Muscle of leg (tissue), 16 donors: ENCODE measurements at places on chromosomes 5 and 9. TPM values are rescaled to one million over a fixed set of nuclear protein-coding genes. Genes with fewer than 3 reads are reported as not detected.
A peak's percentile ranks its signal among the peaks of the same experiment; 100 is the strongest.

GRCh38 chr5:151047814-151048425, 27.5 kb downstream of the GPX3 start:
- DNase-seq = peak; percentile 40

DNA sequence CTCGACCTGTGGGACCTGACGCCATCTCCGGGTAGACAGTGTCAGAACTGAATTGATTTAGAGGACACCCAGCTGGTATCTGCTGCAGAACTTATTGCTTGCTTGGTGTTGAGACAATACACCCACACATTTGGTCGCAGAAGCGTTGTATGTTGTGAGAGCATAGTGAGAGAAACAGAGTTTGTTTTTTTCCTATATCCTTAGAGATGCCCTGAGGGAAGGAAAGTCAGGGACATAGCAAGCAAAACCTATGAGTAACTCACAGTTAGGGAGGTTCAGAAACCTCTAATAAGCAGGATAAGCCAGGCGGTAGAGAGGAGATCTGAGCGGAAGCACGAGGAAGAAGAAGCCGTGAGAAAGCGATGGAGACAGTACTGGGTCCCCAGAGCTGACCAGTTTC, 59.8 kb downstream of the PTCD2 start:
- DNase-seq = no peak

DNA sequence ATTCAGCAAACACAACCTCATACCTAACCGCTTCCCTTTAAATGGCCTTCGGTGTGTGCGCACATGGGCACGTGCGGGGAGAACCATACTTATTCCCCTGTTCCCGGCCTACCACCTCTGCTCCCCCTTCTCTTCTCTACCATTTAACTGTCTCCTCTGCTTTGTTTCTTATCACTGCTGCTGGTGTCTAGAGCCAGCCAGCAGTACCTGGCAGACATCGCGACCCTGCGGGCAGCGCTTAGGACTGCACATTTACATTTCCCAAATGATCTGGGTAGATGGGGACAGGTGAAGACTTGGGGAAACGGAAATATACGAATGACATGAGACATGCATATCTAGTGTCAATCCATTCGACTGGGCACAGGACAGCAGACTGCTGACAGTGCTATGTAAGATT, 56.6 kb downstream of the PSMB7 start:
- DNase-seq = no peak

Gene SLCO4C1
- 0.98 TPM for total RNA-seq

Gene PLAC8L1
- total RNA-seq = 0.18 TPM

- peak; percentile 31 for DNase-seq
Observed at GRCh38 chr9:112670991-112671625, 46.8 kb downstream of the INIP start.

- peak; percentile 56 for DNase-seq
Observed at GRCh38 chr9:115837618-115838017, 316.0 kb upstream of the PAPPA start.

DNA sequence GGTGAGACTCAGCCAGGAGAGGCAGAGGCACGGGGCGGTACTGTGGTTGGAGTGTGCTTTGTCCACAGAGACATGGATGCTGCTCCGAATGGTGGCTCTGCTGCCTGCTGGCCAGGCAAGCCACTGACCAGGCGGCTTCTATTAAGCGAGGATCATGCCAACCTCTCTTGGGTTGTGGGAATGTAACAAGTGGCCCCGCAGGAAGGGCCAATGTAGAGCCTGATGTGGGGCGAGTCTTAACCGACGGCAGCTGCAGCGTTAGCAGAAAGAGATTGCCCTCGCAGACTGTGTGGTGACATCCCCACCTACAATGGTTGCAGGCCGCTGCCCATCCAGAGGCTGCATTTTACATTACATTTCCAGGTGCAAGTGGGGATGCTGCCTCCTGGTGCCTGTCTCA, 46.6 kb upstream of the SLC25A51 start:
- no peak for DNase-seq

- DNase-seq = peak; percentile 4
Observed at GRCh38 chr5:41815261-41815660, 55.0 kb downstream of the OXCT1 start.

DNA sequence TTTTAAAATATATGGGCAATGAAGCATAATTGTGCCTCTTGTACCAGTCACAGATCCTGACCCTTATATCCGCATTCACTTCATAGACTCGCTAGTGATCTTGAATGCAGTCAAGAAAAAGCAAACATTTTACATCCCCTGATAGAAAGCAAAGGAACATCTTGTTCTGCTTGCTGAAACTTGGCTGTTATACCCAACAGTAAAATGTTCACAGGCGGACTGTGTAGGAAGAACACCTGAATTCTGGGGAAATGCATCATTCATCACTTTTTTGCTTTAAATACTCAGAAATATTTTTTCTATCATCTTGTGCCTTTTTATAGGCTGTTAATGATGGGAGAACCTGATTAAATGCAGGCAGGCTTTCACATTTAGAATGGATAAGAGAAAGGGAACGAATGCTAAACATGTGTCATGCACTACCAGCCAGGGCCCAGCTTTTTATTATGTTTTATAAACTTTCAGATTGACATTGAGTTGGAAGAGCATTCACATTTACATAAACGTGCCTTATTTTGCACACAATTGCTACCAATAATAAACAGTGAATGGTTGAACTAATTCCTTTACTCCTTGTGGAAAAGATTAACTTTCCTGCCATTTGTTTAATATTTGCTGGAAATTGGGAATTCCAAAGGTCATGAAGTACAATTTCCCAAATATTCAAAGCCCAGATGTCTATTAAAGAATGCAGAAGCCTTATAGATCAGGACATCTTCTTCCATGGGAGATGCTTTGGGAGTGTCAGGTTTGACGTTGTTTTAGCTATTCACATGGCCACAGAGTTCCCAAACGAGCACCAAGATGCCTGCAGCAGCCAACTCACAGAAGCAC, 756.2 kb downstream of the TLE1 start:
- DNase-seq = peak; percentile 75

DNA sequence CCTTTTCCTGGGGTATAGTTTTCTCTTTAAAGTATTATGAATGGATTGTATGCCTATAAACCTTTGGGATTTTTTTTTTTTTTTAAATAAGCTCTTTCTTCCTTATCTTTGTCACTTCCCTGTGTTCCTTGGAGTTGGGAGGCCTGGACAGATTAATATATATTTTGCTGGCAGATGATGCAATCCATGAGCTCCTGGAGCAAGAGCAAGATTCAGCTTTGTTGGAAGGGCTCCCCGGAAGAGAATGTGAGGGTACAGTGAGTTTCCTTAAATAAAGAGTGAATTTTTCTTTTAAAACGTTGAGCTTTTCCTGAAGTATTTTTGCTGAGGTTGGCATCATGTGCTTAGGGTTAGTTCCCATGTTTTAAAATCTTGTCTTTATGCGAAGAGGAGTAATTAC, 98.7 kb upstream of the SLC28A3 start:
- DNase-seq = peak; percentile 36

Gene HTR4
- not detected for total RNA-seq

Gene PFN3
- total RNA-seq = not detected

DNA sequence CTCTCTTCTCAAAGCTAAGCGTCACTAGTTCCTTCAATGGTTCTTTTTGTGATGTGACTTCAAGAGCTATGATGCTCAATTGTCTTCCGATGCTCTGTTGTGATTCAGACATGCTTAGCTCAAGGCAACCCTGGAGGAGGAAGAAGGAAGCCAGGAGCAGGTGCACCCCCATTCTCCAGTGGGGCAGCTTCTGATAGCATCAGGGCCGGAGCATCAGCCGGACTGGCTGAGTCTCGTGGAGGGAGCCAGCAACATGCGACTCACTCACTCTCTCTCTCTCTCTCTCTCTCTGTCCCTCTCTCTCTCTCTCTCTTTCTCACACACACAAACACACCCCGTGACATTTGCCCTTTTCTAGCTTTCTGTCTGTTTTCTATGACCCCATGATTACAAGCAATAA, 140.2 kb downstream of the HSD17B3 start:
- no peak for DNase-seq

GRCh38 chr5:146813346-146814157, 65.0 kb downstream of the PPP2R2B start:
- DNase-seq = peak; percentile 6

DNA sequence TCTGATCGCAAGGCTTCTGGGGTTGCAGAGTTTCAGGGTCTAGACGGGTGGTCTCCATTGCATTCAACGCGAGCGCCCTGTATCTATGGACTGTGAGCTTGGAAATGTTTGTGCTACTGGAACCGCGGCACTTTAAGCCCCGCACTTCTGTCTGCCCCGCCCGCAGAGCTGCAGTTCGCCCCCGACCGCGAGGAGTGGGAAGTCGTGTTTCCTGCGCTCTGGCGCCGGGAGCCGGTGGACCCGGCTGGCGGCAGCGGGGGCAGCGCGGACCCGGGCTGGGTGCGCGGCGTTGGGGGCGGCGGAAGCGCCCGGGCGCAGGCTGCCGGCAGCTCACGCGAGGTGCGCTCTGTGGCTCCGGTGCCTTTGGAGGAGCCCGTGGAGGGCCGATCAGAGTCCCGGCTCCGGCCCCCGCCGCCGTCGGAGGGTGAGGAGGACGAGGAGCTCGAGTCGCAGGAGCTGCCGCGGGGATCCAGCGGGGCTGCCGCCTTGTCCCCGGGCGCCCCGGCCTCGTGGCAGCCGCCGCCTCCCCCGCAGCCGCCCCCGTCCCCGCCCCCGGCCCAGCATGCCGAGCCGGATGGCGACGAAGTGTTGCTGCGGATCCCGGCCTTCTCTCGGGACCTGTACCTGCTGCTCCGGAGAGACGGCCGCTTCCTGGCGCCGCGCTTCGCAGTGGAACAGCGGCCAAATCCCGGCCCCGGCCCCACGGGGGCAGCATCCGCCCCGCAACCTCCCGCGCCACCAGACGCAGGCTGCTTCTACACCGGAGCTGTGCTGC, 1.0 kb downstream of the ADAMTS19 start:
- DNase-seq = peak; percentile 74

DNA sequence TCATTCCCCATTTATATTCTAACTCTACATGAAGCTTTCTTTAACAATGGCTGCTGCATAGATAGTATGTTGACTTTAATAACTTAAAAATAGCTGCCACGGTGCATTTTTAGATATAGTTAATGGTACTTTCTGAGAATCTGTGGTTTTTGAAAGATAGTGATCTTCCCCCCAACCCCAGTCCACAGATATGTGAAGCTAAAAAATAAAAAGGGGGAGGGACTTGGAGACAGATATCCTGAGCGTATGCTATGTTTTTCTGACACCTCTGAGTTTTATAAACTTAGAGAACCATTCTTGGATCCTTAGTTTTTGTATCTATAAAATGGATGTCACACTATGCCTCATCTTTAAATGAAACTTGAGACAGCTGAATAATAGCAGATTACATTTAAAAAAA, 120.5 kb downstream of the SNX18 start:
- DNase-seq = no peak

Gene PCDHA1
- total RNA-seq = 0.04 TPM

DNA sequence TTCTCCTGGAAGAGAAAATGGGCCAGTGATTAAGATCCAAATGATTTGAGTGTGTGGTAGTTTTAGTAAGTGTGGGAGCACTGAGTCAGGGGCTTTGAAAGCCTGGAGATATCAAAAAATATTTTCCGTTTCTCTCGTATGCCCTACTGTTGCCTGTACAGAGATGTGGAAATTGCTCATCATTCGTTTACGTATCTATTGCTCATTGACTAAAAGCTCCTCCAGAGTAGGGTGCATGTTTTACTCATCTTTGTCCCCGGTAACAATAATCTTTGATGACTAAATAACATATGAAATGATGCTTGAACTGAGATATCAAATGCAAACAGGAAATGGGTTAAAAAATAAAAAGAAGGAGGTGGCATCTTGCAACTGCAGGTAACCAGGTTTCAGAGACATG, 114.2 kb upstream of the FST start:
- no peak for DNase-seq

- peak; percentile 18 for DNase-seq
Observed at GRCh38 chr5:60651872-60652620, 47.9 kb downstream of the DEPDC1B start.

Gene MARCOL
- total RNA-seq = not detected

GRCh38 chr9:112110777-112111113, 64.4 kb downstream of the SUSD1 start:
- DNase-seq = no peak

DNA sequence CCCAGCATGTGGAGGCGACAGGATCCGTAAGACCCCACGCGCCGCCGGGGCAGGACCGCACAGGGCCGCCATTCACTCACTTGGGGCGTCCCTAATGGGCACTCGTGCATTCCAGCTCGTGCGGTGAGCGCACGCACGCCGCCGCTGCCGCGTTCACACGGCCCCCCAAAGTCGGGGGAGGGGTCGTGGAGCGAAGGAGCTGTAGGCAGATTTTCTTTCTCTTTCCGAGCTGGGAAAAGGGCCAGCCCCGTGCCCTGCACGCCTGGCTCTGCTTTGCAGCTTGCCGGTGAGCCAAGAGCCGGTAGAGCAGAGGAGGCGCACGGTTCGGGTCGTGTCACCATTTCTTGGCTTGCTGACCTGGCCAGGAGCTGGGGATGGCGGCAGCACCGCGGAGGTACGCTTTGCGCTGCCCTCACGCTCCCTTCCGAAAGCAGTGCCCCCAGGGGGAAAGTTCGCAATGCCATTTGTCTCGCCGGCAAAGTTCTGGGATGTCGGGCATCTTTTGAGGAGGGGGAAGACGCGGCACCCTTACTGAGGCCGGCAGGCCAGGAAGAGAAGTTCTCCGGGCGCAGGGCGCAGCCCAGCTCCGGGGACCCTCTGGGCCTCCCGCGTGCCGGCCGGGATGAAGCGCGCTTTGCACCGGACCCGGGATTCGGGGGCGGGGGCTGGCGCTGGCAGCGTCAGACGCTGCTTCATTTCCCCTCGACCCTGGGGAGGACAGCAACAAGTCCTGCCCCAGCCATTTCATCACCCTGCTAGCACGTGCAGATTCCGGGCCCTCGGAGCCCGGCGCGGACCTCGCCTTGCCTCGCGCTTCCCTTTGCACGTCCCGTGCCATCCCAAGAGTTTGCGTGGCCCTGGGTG, 898 bp downstream of the STC2 start:
- DNase-seq = peak; percentile 51

DNA sequence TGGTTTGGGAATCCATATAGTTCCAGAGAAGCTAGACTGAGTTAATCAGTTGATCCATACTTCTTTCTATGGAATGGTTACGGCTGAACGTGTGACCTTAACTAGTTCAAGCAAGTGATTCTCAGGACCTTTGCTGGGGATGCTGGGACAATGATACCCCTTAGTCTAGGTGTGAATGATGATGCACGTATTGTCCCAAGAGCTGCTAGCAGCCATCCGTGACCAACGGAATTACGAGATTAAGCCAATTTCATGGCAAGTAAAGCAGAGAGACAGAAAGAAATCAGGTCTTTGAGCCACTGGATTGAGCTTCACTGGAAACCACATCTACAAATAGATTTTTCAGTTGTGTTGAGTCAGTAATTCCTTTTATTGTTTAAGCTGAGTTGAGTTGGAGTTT, 99.2 kb upstream of the LIFR start:
- no peak for DNase-seq

GRCh38 chr9:105714020-105714331, 19.6 kb downstream of the TMEM38B start:
- no peak for DNase-seq

GRCh38 chr5:33810491-33811120, 81.2 kb downstream of the ADAMTS12 start:
- peak; percentile 83 for DNase-seq

- peak; percentile 85 for DNase-seq
Observed at GRCh38 chr9:2663461-2664173, 42.0 kb downstream of the VLDLR start.

GRCh38 chr5:127599847-127600246, 49.0 kb upstream of the CTXN3 start:
- DNase-seq = no peak

- no peak for DNase-seq
Observed at GRCh38 chr5:134590992-134591659, 41.5 kb downstream of the SAR1B start.
